ENCODE measurements at places on chromosomes 12 and 14.

- no peak for DNase-seq
These were observed 113.5 kb upstream of the VASH1 start for GRCh38 chr14:76647697-76648298.

GRCh38 chr12:43406801-43407200 lies 145.2 kb downstream of the ADAMTS20 start:
- no peak for DNase-seq

- no peak for DNase-seq
These were observed 29.7 kb upstream of the NR2C1 start for GRCh38 chr12:95102916-95103671.

- no peak for DNase-seq
These were observed 756 bp upstream of the CIDEB start for GRCh38 chr14:24308342-24309124.

GRCh38 chr12:123879101-123879500 lies 93.5 kb downstream of the CCDC92 start:
- DNase-seq: no peak

DNA sequence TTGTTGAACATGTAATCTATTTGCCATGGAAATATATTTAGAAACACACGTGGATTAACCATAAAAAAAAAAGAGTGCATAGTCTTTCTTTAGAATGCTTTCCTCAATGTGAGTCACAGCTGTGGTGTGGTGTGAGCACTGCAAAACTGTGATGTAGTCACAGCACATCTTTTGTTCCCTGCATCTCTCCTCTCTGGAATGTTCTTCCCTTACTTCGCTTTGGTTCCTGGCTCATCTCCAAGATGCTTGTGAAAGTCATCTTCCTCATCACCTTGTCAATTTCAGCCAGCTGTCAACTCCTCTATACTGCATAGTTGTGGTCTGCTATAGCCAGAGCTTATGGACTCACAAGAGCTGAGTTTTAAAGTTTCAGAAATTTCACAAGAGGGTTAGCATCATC lies 60.2 kb downstream of the STAB2 start:
- DNase-seq: no peak

GRCh38 chr14:22884076-22884737 lies 1.2 kb downstream of the REM2 start:
- no peak for DNase-seq

DNA sequence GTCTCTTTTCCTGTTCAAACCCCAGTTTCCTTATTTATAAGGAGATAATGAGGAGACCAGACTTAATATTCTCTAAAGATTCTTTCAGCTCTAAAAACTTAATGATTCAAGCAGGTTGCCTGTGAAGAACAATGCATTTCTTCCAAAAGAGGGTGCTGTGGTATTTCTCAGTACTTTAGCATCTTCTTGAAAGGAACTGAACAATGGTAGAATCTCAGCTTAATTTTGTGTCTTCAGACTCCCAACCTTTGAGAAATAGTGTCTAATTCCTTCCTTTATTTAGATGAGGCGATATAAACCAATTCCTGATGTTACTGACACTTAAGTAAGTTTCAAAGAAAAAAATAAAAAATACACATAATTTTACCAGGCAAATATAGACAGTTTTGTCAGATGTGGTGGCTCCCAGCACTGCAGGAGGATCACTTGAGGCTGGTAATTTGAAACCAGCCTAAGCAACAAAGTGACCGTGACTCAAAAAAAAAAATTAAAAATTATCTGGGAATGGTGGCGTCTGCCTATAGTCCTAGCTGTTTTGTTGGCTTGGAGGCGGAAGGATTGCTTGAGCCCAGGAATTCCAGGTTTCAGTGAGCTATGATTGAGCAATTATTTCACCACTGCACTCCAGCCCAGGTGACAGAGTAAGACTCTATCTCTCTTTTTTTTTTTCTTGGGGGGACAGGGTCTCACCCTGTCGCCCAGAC lies 76.9 kb upstream of the PSMA6 start:
- no peak for DNase-seq

DNA sequence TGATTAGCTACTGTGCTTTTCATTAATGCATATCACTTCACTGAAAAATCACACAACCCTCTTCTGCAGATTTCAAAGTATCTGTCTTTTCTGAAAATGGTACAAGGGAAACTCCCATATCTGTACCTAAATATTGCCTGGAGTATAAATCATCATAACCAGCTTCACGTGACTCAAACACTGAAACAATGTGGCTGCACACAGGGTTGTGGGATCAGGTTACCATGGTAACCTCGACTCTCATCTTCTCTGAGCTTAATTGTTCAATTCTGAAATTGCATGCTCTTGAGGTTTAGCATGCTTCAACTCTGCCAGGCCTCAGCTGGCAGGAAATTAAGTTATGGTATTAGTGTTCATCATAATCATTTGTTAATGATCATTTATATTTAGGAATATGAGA lies 77.5 kb upstream of the CPSF6 start:
- no peak for DNase-seq

DNA sequence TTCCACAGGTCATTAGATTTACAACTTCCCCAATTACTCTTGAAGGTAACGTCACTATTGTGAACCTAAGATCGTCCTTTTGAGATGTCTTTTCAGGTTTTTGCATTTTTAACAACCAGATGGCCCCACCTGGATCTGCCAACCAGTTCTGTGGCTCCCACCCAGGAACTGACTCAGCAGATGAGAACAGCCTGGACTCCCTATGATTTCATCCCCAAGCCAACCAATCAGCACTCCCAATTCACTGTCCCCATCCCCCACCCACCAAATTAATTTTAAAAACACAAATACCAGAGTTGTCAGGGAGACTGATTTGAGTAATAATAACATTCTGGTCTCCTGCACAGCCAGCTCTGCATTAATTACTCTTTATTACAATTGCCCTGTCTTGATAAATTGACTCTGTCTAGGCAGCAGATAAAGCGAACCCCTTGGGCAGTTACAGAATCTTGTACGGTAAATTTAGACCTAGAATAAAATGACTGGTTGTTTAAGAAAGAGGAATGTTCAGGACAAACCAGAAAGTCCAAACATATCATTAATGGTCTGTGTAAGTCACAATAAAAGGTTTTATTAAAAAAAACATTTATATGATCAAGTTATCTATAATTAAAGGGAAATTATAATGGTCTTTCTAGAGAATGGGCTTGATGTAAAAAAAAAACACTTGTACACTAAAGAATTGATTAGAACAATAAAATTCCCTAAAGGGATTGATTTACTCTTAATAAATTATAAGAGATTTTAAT lies 55.8 kb downstream of the COX16 start:
- no peak for DNase-seq

- DNase-seq: no peak
These were observed 52.4 kb downstream of the DUSP6 start for GRCh38 chr12:89299931-89300330.

GRCh38 chr12:57483466-57483865 lies 3.8 kb upstream of the ARHGAP9 start:
- no peak for DNase-seq

DNA sequence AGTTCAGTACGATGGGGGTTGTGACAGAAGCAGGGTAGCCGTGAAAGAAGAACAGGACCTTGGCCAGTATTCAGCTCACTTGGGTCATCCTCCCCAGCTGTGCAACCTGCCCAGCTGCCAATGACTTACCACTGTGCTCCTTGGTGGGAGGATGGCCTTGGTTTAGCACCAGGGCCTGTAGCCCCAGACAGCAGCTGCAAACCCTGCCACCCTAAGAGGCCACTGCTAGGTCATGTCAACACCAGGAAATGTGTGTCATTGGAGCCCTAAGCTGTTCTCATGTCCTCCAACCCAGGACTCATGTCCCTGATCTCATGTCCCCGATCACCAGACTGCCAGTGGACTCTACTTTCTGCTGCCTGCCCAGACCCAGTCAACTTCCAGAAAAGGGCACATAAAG lies 3.0 kb upstream of the CRACR2A start:
- DNase-seq: no peak
